ENCODE measurements at places on chromosomes 3 and 15.

- DNase-seq: no peak
Measured at GRCh38 chr15:41309226-41309905, 23.0 kb downstream of the OIP5 start.

- no peak for DNase-seq
Measured at GRCh38 chr3:137692803-137693431, 71.2 kb upstream of the SOX14 start.

DNA sequence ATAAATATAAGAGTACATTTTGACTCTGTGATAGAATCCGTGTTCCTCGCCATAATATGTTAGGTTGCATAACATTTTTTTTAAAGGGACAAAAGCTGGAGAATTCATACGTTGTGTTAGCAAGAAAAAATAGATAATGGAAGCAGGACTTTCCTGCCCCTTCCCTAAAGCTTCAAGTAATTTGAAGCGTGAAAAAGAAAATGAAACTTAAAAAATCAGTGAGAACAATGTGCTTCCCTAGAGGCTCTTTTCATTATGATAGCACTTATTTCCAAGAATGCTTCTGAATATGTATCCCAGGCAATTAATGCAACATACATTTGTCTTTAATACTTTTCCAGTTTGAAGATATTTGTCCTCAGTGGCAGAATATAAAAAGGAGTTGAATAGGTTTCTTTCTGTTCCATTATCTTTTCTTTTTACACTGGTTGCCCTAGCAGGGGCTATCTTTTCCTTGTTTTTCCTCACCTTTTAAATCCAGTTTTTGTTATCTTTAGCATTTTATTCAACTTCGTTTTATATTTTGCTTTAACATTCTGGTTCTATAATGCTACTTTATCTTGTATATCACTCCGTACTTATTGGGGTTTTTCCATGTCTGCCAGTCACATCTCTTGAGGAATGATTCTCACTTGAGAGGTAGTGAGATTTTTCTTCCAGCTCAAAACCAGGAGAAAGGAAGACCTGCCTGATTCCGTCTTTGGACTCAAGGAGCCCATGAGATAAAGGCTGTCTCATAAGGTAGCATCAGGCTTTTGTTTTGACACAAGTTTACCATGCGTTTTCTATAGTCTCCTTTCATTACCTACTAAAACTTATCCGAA is 113.8 kb downstream of the MBNL1 start:
- peak; percentile 48 for DNase-seq

DNA sequence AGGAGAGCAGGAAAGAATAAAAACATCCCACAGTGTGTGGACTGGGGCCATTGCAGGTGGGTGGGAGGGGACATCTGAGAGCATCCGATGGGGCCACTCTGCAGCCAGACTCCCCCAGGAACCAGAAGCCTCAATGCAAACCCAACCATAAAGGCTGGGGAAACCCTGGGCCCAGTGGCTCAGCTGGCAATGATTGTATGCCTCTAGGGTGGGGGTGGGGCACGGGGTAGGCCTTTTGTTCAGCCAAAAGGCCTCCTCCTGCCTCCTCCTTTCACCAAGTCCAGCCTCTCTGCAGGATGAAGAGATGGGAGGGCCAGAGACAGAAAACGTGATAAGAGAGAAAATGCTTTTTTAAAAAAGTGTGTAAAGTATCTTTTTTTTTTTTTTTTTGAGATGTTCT is 45.5 kb upstream of the HERC1 start:
- DNase-seq: no peak

DNA sequence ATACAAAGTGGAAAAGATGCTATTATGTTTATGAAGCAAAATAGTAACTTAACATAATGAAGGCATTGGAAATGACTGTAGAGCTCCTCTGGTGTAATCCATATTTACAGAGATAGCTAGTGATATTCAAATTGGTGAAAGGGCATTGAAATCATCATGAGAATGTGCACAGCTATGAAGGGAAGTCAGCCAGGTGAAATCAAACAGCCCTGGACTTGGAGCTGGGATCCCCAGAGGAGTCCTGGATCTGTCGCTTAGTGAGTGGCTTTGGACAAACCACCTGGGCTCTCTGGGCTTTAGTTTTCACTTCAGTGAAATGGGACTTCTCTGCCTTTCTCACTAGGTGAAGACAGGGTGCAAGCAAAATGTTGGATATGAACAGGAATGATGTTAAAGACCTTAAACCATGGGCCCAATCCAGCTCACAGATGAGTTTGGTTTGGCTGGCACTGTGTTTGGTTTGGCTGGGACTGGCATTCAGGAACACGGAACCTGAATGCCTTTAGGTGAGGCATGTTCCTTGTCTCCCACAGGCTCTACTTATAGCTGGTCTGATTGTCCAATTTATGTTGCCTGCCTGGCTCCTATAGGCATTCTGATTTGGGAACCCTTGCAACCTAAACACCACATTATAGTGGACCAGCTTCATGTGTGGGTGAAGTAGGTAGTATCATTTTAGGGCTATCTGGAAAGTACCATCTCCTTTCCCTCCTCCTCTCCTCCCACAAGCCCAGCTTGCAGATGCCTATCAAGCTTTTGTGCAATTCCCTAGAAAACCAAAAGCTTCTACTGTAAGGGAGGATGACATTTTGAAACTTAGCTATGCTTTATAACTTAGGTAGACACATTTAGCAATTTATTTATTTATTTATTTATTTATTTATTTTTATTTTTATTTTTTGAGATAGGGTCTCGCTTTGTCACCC is 110.6 kb upstream of the TNFAIP8L3 start:
- DNase-seq: no peak

DNA sequence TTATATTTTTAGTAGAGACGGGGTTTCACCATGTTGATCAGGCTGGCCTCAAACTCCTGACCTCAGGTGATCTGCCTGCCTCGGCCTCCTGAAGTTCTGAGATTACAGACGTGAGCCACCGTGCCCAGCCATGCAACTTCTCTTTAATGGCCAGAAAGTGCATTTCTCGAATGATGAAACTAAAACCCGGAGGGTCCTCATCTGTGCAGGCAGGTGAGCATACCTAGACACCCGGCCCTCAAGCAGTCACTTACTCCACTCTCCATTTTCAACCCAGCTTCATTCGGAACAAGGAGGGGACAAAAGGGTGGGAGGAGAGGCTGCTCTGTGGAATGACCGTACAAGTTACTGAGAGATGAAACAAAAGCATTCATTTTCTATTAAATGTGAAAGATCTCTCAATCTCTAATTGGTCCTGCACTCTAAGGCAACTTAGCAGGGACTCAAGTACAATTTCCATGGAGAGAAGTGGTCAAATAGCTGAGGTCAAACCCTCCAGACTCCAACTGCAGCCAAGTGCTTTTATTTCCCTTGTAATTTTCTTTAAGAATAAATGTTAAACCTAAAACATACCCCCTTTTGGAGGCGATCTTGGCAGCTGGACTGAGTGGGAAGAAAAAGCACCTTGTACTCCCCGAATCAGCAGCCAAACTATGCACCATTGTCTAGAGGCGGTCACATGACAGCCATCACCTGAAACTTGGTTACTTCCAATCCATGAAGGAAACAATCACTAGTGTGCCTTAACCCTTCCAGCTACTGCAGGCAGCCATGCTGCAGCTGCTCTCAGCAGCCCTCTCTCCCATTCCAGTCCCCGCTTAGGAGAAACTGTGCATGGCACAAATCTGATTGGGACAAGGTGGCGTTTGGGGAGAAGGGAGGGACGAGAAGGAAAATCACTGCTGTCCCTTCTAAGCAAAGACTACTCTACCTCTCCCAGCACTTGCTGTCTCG is 62.2 kb downstream of the VGLL4 start:
- peak; percentile 28 for DNase-seq

- peak; percentile 42 for DNase-seq
Measured at GRCh38 chr15:40146037-40146436, 14.8 kb upstream of the BUB1B start.

GRCh38 chr15:95261968-95262367 is 1030.6 kb downstream of the MCTP2 start:
- no peak for DNase-seq

DNA sequence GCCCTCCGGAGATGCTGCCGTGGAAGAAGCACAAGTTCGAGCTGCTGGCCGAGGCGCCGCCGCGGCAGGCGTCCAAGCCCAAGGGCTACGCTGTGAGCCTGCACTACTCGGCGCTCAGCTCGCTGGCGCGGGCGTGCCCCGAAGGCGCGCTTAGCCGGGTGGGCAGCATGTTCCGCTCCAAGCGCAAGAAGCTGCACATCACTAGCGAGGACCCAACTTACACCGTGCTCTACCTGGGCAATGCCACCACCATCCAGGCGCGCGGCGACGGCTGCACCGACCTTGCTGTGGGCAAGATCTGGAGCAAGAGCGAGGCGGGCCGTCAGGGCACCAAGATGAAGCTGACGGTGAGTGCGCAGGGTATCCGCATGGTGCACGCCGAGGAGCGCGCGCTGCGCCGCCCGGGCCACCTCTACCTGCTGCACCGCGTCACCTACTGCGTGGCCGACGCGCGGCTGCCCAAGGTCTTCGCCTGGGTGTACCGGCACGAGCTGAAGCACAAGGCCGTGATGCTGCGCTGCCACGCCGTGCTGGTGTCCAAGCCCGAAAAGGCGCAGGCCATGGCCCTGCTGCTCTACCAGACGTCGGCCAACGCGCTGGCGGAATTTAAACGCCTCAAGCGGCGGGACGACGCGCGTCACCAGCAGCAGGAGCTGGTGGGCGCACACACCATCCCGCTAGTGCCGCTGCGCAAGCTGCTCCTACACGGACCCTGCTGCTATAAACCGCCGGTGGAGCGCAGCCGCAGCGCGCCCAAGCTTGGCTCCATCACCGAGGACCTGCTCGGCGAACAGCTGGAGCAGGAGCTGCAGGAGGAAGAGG is 1.3 kb downstream of the FAM43A start:
- DNase-seq: peak; percentile 71

DNA sequence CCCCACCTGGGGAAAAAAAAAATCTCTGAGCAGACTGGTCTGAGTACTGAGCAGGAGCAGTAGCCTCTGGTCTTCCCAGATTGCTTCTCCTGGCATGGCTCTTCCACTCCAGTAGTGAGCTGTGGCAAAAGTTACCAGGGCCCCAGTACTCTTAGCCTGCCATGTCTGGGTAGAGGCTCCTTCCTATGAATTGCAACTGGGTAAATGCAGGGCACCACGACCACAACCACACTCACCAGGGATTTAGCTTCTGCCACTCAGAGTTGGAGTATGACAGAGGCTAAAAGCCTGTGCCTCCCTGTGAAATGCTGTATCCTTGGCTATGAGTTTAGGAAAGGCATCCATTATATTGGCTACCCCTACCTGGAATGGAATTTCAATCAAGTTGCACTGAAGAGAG is 67.9 kb upstream of the CCDC54 start:
- DNase-seq: no peak

GRCh38 chr3:128323206-128324081 is 143.2 kb downstream of the DNAJB8 start:
- no peak for DNase-seq
